Kasumi-1 (cell line): ENCODE measurements at places on chromosomes 2 and 18.

- no peak for DNase-seq
Observed at GRCh38 chr2:202030691-202031090, 3.0 kb upstream of the FZD7 start.

DNA sequence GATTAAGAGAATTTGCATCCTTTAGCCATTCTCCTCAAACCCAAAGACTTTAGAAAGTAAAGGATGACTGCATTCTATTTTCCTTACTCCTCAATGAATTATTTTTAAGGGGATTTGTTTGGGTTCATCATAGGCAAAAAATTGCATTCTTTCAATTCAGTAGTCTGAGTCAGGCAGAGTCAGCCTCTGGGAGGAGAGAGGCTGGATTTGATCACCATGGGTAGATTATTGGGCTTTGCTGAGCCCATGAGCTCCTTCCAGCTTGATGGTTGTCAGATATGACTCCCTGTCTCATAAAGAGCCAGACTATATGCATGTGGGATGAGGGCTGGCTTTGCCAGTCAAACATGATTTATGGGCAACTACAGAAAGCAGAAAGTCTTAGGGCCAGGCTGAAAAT lies 101.2 kb downstream of the KCNS3 start:
- no peak for DNase-seq

- no peak for DNase-seq
Observed at GRCh38 chr2:41027095-41027494, 575.2 kb upstream of the SLC8A1 start.

DNA sequence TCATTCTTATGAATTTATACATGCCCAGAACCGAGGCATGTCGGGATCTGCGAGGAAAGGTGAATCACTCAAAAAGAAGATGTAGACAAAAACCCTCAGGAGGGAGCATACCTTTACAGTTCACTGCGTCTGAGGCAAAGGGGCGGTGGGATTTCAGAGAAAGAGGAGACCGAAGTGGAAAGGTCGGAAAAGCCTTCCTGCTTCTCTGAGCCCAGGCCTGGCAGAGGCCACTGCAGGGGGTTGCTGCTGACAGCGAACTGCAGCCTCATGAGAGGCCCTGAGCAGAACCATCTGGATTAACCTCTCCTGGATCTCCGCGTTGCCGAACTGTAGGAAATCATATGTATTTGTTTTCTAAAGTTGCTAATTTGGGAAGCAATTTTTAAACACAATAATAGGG lies 713.1 kb upstream of the SOX11 start:
- DNase-seq: no peak

DNA sequence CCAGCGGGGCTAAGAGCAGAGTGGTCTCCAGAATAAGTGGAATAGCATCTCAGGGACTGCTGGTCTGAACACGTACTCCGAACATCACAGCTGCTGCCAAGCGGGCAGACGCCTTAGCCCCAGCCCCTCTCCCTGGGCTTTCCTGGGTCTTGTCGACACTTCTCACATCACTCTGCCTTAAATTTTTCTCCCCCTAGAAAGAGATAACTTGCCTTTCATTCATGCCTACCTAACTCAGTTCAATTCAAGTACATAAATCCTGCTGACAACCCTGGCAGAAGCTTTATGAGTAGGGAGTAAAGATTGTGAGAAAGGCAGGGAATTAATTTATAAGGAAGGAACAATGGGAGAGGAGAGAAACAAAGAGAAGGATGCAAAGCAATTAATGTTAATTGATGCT lies 202.9 kb upstream of the TNP1 start:
- no peak for DNase-seq

- DNase-seq: no peak
Observed at GRCh38 chr2:37616677-37617005, 54.8 kb downstream of the CDC42EP3 start.

GRCh38 chr2:205462681-205463345 lies 219.5 kb upstream of the NRP2 start:
- no peak for DNase-seq

GRCh38 chr18:48116873-48117630 lies 186.6 kb upstream of the SMAD2 start:
- DNase-seq: no peak

GRCh38 chr2:189248141-189248540 lies 68.6 kb upstream of the COL5A2 start:
- no peak for DNase-seq

- no peak for DNase-seq
Observed at GRCh38 chr2:3356799-3357198, 20.8 kb downstream of the EIPR1 start.

GRCh38 chr18:61398961-61399705 lies 65.9 kb downstream of the CDH20 start:
- no peak for DNase-seq

GRCh38 chr2:235834781-235835180 lies 333.4 kb downstream of the GBX2 start:
- no peak for DNase-seq

GRCh38 chr2:88016960-88017779 lies 823 bp upstream of the RNU2-63P start:
- peak; percentile 77 for DNase-seq

GRCh38 chr18:60209042-60209441 lies 163.5 kb downstream of the MC4R start:
- DNase-seq: peak; percentile 1

- no peak for DNase-seq
Observed at GRCh38 chr18:13218997-13219396, 437 bp downstream of the LDLRAD4 start.

GRCh38 chr2:158131919-158132566 lies 30.4 kb downstream of the UPP2 start:
- DNase-seq: no peak

DNA sequence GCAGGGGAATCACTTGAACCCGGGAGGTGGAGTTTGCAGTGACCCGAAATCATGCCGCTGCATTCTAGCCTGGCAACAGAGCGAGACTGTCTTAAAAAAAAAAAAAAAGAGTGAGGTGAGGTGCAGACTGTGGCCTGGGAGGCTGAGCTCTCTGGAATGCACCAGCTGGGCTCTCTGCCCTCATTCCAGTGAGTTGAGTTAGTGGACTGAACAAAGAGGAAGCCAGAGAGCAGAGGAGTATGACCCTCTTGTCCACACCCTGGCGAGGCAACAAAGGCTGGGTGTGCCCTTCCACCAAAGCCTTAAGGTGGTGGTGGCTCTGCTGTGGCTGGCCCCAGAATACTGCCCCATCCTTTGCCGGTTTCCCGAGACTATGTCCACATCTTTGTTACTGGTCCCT lies 71.3 kb upstream of the ACKR3 start:
- no peak for DNase-seq

GRCh38 chr2:162056796-162057399 lies 17.1 kb downstream of the DPP4 start:
- DNase-seq: no peak

DNA sequence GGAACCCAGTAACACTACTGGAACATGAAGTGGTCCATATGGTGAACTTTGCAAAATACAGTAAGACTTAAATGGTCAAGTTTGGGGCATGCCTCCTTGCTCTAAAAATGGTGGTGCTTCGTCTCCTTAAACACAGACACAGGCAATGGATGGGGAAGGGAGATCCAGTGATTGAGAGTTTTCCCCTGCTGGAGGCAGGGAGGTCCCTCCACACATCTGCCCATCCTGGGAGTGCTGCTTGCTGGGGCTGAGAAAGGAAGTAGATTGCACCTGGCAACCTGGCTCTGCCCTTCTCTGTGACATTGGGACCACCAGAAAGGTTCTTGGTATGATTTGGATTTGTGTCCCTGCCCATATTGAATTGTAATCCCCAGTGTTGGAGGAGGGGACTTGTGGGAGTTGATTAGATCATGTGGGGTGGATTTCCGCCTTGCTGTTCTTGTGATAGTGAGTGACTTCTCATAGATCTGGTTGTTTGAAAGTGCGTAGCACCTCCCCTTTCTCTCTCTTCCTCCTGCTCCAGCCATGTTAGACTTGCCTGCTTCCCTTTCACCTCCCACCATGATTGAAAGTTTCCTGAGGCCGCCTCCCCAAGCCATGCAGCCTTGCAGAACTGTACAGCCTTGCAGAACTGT lies 35.4 kb upstream of the SKOR2 start:
- DNase-seq: no peak

GRCh38 chr2:119319593-119319992 lies 47.0 kb downstream of the C2orf76 start:
- no peak for DNase-seq

- no peak for DNase-seq
Observed at GRCh38 chr2:39024833-39025232, 96.0 kb downstream of the SOS1 start.

GRCh38 chr18:11042247-11042646 lies 107.1 kb downstream of the PIEZO2 start:
- no peak for DNase-seq

DNA sequence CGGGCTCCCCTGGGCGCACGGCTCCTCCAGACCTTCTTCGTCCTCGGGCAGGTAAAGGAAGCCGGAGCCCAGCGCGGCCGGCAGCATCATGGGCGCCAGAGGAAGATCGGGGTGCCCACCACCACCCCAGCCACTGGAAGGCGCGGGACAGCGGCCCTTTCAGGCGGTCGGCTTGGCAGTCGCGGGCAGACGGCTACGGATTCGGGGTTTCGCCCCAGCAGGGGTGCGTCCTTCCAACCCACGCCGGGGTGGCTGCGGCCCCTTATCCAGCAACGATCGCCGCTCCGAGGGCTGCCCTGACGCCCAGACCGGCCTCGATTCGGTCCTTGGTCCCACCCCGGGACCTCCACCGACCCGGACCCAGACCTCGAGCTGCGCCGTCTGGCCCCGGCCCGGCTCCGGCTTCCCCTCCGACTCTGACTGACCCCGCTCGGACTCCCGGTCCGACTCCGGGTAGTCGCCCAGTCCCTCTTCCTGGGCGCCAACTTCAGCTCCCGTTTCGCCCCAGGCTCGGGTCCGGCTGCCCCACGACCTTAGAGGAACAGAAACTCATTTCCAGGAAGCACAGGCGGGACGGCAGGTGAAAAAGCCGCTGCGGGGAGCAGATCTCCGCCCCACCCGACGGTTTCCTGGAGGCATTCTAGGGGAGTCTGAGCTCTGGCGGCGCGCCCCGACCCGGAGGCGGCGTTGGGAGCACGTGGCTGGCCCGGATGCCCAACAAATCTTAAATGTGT lies 30.2 kb upstream of the SSB start:
- no peak for DNase-seq

DNA sequence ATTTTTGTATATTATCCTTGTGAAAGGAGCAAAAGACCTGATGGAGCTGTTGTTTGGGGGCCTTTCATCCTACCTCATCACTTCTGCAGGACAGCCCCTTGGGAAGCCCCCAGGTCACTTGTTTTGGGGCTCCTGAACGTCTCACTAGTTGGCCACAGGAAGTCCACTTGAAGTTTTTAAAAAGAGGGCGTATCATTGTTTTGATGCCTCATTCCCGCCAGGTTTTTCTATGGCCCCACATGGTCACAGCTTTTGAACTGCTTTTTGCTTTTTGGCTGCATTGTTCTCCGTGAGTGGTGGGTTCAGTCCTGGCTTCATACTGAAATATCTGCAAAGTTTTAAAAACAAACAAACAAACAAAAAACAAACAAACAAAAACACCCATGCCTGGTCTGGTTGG lies 216.3 kb downstream of the PRKCE start:
- DNase-seq: no peak

- peak; percentile 63 for DNase-seq
Observed at GRCh38 chr2:178700922-178701342, 106.3 kb downstream of the TTN start.

DNA sequence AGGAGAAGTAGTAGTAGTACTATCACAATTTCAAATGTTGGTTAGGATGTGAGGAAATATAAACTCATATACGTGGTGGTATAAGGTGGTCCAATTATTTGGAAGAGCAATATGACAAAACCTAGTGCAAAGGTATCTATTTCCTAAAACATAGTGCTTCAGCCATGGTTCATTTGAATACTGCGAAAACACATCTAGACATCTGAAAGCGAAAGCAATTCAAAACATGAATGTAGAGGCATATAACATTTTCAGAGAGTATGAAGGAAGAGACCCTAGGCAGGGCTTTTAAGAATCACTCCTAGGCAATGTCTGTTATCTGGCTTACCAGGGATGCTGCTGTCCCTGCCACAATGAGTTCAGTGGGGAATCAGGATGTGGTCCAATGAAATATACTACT lies 1085.8 kb downstream of the TDRD15 start:
- DNase-seq: no peak

DNA sequence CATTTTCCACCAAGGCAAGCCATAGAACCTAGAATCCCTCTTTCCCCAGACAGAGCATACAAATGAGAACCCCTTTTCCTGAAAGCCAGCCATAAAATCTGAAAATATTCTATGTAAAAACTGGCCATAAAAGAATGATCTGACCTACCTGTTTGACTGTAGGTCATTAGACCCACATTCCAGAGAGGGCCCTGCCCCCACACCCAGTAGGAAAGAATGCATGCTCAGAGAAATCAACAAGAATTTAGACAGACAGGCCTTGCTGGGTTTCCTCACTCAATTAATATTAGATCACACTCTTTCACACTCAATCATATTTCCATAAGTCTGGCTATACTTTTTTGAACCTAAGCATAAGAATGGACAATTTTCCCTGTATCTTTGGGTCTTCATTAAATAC lies 929.5 kb downstream of the ERBB4 start:
- DNase-seq: no peak

DNA sequence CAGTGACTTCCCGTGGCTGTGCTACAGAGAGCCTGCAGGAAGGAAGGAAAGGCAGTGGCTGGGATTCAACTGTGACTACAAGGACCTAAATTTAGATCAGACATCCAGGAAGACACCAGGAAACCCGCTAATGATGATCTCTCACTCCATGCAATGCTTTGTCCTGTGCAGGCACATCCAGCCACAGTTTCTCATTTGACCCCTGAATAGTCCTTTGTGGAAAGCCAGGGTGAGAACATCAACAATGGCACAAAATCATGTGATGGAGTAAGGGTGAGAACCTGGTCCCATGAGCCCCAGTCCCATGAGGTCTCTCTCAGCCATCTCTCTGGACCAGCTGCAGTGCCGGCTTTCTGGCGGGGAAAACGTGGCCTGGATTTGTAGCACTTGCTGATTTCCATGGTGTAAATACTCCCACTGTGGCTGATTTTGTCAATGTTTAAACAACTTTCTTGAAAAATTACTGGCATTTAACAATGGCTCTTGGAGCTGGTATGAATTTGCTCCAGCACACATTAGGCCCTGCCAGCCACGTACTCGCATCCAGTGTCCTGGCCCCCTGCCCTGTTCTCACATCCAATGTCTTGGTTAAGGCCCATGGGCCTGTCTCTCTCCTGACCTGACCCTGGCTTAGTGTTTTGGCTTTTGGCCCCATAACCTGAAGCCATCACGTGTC lies 159.0 kb upstream of the HAAO start:
- DNase-seq: peak; percentile 35

DNA sequence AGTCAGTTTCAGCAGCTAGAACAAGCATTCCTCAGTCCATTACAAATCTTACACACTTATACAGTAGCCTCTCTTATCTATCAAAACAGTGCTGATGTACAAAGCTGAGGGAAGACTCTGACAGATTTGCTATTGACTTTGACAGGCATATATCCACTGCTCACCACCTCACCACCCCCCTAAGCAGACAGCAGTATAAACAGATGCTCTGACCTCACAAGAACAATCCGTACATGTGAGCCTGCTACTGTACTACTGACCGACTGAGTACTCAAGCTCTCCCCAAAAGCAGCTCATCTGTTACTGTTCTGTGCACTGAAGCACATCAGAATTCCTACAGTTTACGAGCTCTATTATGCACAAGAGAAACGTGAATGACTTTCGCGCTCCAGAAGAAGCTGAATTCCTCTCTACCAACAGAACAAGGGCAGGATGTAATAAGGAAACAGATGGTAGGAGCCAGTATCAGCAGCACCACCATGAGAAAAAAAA lies 95.6 kb upstream of the PDE1A start:
- DNase-seq: peak; percentile 96
